ENCODE measurements at places on chromosomes 1 and 21.

- DNase-seq = peak; percentile 60
Observed at GRCh38 chr1:200969726-200970561, 53.6 kb downstream of the KIF21B start.

GRCh38 chr1:80607064-80607463 lies 1193.7 kb upstream of the ADGRL2 start:
- DNase-seq = no peak

DNA sequence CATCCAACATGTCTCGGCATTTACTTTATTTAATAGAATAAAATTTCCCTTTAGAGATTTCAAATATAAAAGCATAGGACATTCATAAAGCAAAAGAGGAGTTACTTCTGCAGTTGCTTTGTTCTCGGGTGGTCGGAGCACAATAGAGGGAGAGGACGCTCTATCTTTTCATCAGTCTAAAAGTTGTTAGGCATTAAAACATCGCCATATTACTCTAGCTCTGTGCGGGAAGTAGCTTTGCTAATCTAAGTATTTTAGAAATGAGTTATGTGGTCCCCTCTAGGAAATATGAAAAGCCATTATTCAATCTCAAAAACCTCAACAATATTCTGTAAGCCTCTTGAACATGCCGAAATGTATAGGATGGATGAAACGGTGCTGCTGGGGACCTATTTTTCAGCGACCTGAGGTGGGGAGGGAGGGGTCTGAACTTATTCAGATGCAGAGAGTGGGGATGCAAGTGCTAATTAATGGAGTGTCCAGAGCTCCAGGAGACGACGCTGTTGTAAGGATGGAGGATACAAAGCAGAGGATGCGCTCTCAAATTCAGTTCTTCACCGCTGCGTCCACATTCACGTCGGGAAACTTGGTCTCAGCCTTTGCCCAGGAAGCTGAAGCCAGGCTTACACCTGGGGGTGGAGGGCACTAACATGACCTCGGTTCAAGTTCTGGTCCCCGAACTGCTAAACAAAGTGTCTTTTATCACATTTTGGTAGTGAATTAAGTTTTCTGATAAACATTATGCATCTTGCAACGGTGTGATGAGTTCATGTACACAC lies 6.3 kb downstream of the CDKN2C start:
- peak; percentile 13 for DNase-seq

GRCh38 chr1:9882296-9882944 lies 27.6 kb downstream of the CTNNBIP1 start:
- peak; percentile 69 for DNase-seq

- peak; percentile 76 for DNase-seq
Observed at GRCh38 chr1:202807926-202808757, at the start of gene KDM5B. KDM5B (minus strand) TSS chr1:202808421; CDS start chr1:202808305, 116 bp downstream.

GRCh38 chr1:171828794-171829193 lies 12.5 kb upstream of the DNM3 start:
- no peak for DNase-seq

DNA sequence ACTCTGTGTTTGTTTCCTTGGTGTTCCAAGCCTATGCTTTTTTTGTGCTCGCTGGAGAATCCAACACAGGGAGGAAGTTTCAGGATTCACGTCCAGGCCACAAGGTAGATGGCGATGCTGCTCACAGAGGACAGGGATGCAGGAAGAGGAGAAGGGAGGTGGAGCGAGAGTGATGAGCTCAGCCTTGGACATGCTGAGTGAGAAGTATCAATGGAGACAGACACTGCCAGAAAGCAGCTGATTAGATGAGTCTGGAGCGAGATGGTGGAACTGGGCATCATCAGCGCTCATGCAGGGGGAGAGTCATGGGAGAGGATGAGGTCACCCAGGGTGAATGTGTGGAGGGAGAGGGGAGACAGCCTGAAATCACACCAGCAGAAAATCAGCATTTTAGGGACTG lies 110.0 kb downstream of the GLUL start:
- DNase-seq = no peak

DNA sequence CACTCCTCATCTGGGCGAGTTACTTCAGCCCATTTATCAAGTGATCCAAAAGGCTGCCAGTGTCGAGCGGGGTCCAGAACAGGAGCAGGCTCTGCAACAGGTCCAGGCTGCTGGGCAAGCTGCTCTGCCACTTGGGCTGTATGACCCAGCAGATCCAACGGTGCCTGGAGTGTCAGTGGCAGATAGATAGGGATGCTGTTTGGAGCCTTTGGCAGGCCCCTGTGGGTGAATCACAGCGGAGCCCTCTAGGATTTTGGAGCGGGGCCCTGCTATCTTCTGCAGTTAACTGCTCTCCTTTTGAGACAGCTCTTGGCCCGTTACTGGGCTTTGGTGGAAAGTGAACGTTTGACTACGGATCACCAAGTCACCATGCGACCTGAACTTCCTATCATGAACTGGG lies 7.5 kb downstream of the MMEL1 start:
- DNase-seq = no peak

DNA sequence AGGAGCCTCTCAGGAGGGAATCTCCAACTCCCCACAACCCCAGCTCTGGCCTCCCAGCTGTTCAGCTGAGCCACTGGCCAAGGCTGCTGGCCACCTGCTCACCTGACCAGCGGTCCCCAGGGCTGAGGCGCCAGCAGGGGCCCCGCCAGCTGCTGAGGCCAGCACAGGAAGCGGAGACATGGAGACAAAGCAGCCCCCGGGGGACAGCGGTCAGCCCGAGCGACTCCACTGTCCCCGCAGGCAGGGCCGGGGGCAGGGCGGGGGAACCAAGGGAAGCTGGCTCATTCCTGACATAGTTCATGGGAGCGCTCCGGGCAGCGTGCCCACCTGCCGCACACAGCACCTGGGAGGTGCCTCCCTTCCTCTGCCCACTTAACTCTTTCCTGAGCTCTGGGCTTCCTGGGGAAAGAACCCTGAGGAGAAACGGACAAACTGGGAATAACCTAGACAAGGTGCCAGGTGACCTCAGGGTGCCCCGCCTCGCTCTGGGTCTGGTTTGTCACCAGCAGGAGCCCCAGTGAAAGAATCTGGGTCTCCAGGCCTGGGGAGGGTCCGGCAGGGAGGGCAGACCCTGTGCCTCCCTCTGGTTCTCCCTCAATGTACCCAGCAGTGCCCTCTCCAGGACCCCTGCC lies 10.7 kb downstream of the EPHA2 start:
- no peak for DNase-seq

DNA sequence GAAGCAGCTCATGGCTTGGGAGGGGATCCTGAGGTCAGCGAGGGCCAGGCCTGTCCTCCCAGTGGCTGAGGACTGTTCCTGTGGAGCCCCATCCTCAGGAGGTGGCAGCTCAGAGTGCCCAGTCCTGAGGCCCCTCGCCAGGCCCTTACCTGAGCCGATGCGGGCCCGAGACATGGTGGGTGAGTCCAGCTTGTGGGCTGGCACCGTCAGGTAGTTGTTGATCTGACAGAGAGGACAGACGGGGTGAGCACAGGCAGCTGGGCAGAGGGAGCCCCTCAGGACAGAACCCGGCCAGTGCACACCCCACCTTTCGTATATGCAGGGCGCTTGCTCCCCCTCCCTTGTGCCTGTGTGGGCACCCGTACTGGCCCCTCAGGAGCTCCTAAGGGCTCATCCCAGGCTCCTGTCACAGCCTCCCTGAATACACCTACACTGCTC lies 53.9 kb downstream of the SLC9A1 start:
- DNase-seq = no peak

DNA sequence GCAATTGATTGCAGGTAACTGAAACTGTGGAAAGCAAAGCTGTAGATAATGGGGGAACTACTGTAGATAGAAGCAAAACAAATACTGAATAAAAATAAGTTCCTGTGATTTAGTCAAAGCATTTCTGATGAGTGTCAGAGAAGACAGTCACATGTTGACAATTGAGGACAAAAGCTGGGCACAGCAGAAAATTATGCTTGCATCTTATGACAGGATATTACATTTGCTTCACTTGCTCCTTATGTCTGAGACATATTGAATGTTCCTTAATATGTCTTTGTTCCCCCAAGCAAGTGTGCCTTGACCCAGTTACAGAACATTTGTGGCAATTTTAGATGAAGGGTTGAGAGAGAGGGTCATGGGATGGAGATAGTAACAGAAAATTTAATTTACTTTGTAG lies 526.0 kb upstream of the B3GALT2 start:
- no peak for DNase-seq

DNA sequence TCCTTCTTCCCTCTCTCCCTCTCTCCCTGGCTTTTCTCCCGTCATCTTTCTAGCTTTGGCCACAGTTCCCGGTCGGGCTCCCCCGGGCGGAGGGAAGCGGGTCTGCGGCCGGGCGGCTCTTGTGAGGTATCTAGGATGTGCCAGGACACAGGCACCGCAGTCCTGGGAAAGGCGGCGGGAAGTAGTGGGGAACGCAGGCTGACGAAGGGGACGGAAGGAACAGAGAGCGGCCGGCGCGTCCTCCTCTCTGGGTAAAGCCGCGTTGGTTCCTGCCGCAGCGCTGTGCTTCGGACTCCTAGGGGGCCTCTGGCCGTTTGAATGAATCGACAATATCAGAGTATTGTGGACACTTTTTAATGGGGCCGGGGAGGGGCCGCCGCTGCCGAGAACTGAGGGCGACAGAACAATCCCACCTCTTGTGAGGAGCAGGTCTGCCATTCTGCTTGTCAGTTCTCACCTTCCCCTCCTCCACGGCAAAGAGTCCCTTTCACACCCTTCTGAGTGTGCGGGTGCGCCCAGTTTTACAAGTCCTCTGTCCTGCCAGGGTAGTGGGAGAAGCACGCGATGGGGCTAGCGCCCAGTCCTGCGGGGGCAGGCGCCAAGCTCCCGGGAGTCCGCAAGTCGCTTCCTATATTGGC lies 1.2 kb upstream of the LHX9 start:
- DNase-seq = no peak

DNA sequence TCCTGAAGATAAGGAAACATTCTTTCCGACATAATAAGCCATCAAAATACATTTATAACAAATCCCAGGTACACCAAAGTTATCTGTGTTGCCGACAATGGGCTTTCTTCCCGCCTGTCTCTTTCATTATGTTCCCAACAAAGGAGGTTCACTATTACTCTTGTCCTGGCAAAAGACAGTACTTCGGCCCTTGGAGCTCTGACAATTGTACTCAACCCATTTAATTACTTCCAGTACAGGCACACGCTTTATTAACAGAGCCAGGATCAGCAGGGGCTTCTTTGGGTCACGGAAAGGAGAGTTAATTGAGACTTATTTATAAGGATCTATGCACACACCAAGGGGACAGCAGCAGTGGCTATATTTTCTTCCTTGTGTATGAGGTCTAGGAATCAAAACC lies 46.6 kb upstream of the DUSP10 start:
- no peak for DNase-seq

- DNase-seq = no peak
Observed at GRCh38 chr1:22171951-22172715, 29.2 kb upstream of the WNT4 start.

GRCh38 chr1:180175806-180176205 lies 21.1 kb downstream of the QSOX1 start:
- no peak for DNase-seq

DNA sequence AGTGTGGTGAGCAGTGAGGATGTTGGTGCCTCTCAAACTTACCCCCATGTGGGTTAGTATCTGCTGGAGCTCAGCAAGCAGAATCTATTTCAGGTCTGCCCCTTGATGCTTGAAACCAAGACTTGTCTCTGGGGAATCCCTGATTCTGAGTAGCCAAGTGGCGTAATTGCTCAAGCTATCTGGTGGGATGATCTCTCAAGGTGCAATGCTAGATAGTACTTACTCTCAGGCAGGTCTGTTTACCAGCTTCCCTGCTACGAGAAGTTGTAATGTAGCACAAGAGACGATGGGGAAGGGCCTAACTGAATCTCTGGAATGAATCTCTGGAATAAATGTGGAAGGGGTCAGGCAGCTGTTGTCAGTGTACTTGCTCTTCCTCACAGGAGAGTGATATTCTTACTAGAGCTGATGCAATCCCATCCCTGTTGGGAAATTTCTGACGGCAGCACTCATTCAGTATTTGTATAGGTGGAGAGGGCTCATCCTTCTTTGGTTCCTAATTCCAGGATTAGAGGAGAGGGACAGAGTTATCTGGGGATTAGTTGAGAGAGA lies 65.4 kb downstream of the MACF1 start:
- peak; percentile 30 for DNase-seq

DNA sequence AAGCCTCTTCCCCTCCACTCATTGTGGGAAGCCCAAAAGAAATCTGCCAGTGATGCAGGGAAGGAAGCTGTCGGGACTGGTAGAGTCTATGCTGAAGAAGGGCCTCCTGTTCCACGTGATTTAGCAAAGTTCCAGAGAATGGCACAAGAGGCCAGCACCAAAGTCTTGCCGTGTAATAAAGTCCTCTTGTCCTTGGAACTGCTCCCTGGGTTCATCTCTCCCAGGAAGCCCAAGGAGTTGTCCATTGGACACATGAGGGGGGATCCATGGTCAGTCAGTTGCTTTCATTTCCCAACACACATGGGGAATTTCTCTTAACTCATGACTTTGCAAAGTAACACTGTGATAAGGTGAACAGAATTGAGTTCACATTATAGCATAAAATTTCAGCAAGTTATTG lies 116.1 kb upstream of the RAB4A start:
- DNase-seq = no peak

All from CD8-positive, alpha-beta T cell (primary cell).